ENCODE measurements at places on chromosomes 2 and 18.

GRCh38 chr2:151472966-151473365 lies 63.3 kb downstream of the RIF1 start:
- DNase-seq, result no peak

GRCh38 chr2:21693081-21693480 lies 569.3 kb downstream of the TDRD15 start:
- DNase-seq, result no peak

DNA sequence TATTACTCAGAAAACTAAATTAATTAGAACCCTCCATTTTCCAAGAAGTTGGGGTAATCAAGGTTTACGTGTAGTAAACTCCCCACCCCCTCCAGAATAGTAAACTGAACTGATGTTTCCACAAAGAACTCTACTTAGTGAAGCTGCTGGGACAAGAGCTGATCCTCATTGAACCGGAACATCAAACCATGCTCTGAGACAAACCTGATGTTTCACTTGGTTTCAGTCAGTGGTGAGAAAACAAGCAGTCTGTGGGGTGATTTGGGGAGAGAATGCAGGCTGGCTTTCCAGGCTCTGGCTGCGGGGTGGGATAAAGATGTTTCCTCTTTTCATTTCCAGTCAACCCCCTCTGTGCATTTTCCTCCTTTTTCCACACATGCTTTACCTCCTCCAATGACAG lies 38.2 kb downstream of the CELF4 start:
- no peak for DNase-seq

GRCh38 chr2:159786938-159787337 lies 11.1 kb downstream of the CD302 start:
- no peak for DNase-seq

GRCh38 chr2:189583227-189584198 lies 2.9 kb upstream of the SLC40A1 start:
- DNase-seq, result no peak

DNA sequence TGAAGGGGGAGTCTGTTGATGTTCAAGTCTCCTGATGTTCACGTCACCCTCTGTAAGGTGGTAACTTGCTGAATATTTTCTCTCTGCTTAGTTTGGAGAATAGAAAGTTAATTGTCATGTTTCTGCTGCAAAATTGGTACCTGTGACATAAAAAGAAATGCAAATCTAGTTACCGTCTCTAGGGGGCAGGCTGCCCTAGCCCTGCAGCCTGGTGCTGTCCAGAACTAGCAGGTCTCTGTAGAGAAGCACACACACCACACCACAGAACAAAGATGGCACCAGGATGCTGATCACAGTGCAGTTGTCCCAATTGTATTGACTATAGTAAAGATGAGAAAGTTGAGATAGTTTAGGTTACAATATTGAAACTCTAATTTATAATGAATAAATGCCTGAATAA lies 47.0 kb downstream of the SLC9A4 start:
- peak; percentile 47 for DNase-seq

GRCh38 chr2:174617120-174617519 lies 19.5 kb upstream of the WIPF1 start:
- no peak for DNase-seq

- no peak for DNase-seq
Observed at GRCh38 chr18:79775441-79776221, 22.1 kb upstream of the KCNG2 start.

DNA sequence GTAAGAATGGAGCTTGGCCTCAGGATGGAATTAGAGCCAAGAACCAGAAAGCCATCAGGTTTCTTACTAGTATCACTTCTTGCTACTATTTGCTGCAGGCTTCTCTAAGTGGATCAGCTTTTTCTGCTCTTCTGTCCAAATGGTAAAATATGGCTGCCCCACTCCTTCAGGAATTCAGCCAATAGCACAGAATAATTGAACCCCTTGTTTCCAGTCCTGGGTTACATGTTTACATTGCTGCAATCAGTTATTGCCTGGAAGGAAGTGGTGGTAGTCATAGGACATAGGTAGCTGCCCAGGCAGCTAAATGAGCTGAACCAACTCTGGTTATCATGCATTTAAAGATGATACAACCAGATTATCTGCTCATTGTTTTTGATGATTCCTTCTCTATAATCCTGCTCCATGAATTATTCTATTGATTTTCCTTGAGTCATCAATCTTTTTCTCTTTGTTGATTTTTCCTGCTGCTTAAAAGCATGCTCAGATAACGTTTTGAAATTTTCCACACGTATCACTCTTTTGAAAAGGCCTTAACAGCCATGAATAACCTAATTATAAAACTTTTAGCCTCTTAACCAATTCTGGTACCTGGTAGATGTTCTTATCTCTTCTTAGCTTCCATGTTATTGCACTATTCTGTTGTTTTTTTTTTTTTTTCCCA lies 12.6 kb downstream of the AGPS start:
- DNase-seq, result no peak

- DNase-seq, result no peak
Observed at GRCh38 chr2:231605607-231606091, 13.0 kb downstream of the TEX44 start.

Measured in H9 (cell line).